ENCODE measurements at places on chromosomes 3 and 15.

GRCh38 chr3:71584394-71585011 is 975 bp upstream of the FOXP1 start:
- DNase-seq: peak; percentile 78

- no peak for DNase-seq
Observed at GRCh38 chr3:59249698-59250361, 200.0 kb upstream of the CFAP20DC start.

GRCh38 chr3:34239287-34239686 is 440.9 kb downstream of the PDCD6IP start:
- no peak for DNase-seq

- DNase-seq: no peak
Observed at GRCh38 chr3:42886294-42886822, 10.7 kb upstream of the CYP8B1 start.

GRCh38 chr15:66294157-66294931 is 976 bp downstream of the DIS3L start:
- peak; percentile 60 for DNase-seq

DNA sequence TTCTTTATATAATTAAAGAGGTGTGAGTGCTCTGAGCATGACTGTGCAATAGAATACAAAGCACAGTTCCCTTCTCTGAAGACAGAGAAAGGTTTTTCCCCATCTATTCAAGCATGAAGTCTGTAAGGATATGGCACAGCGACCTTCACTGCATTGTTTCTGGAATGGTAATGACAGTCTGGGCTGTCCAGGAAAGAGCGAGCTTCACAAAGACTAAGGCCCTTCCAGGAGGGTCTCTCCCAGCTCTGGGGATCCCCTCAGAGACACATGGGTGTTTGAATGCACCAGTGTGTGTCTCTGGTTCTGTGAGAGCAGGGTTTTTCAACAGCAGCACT is 179.9 kb upstream of the NR2E3 start:
- DNase-seq: no peak

DNA sequence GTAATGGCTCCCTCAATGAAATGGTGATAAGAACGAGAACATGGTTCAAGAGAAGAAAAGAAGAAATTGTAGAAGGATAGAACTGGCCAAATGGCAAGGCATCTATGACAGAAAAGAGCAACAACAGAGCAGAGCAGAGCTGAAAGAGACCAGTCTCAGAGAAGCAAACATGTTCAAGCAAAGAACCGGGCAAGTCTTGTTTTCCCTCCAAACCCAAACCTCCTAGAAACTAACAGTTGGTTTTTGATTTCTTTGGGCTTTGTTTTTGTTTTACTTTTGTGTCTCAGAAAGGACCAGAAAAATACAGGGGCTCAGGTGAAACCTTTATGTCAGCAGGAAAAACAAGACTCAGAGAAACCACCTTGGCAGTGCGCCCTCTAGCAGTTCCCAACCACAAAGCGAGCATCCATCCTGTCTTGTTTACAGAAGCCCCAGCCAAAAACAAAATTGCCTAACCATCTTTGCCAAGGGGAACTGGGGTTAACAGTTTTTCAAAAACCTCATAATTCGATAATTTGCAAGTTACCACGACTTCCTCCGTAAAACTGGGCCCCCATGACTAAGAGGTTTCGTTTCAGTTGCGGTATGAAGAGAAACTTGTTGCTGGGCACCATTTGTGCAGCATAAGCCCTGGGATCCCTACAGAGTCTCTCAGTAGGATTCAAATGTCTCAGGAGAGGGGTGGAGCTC is 159.2 kb upstream of the SLC24A5 start:
- DNase-seq: no peak

DNA sequence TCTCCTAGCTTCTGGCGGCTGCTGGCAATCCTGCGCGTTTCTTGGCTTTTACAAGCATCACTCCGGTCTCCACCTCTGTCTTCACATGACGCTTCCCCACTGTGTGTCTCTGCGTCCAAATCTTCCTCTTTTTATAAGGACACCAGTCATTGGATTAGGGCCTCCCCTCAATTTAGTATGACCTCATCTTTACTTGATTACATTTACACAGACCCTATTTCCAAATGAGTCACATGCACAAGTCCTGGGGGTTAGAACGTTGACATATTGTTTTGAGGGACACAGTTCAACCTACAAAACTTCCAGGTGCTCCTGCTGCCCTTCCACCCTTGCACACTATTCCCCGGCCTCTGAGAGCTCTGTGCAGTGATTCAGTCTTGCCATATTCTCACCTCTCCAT is 215.3 kb downstream of the OPA1 start:
- no peak for DNase-seq

- no peak for DNase-seq
Observed at GRCh38 chr3:136804813-136805212, 14.1 kb upstream of the SLC35G2 start.

- no peak for DNase-seq
Observed at GRCh38 chr3:46266598-46266997, 24.3 kb downstream of the CCR3 start.

DNA sequence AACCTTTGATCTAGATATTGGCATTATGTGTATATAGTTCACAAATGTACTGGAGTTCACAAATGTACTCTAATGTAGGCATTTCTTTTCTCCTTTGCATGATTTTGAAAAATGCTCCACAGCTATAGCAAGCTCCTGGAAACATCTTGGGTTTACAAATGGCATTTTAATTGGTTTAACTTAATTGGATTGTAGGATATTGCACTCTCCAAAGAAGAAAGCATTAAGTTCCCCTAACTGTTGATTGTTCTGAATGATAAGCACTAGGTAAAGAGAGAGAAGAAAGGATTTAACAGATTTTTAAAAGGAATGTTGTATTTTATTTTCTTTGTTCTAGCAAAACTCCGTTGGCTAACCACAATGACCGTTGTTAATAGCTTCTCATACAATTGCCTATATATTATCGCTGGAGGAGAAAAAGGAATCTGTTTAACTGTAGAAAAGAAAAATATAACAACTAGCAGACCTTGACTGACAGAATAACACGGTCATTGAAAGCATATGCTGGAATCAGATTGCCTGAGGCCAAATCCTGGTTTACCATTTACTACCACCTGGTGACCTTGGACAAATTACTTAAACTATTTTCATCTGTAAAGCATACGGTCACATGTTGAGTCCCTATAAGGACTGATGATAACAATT is 170.8 kb downstream of the PEX5L start:
- no peak for DNase-seq

DNA sequence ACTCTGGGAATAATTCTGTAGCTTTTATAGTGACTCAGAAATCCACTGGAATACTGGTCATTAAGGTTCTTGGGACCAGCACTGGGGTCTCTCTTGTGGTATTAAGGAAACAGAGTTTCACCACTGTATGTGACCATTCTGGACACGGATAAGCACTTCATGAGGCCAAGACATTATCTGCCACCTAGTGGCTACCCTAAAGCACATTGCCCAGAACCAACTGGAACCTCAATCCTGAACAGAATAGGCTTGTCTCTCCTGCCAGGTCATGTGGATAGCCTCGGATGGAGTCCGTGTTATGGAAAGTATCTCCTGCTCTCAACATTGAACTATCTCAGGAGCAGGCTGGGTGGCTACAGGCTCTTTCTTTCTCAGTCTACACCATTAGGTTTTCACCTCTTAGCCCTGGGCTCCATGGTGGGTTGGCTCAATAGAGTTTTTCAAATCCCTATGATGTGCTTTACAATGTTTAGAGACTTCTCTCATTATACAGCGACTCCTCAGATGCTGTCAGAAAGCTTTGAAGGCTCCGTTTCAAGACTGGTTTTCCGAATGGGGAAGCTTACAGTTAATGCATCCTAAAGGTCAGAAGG is 167.6 kb upstream of the ST8SIA2 start:
- DNase-seq: peak; percentile 2

- no peak for DNase-seq
Observed at GRCh38 chr15:77582763-77583162, 49.9 kb downstream of the LINGO1 start.

DNA sequence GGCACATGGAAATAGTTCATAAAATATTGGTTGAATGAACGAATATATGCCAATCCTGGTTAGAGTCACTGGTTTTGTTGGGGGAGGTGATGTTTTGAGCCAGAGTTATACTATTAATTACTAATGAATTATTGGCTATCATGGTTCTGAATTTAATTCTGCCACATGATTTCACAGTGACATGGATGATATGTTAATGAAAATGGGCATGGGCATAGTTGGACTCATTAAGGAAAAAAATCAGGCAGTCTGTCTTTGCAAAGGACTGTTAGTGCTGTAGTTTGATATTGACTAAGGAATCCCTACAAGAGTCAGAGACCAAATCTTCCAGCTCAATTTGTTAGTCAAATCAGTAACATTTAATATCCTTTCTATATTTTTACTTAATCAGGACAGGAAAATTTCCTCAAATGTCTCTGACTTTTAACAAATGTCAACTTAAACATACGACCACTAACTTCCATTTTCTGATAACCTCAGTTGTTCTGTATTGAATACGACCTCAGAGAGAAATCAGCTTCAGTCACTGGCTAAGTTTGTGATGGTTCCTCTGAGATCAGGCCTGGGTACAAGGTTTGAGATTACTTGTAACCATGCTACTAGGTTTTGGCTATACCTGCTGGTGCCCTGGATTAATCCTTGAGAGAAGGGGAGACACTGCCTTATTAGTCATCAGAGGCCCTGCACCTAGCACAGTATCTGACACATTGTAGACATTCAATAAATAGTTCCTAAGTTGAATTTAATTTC is 13.3 kb downstream of the NFKBIZ start:
- no peak for DNase-seq

- no peak for DNase-seq
Observed at GRCh38 chr3:45773072-45773471, 23.3 kb downstream of the SLC6A20 start.

DNA sequence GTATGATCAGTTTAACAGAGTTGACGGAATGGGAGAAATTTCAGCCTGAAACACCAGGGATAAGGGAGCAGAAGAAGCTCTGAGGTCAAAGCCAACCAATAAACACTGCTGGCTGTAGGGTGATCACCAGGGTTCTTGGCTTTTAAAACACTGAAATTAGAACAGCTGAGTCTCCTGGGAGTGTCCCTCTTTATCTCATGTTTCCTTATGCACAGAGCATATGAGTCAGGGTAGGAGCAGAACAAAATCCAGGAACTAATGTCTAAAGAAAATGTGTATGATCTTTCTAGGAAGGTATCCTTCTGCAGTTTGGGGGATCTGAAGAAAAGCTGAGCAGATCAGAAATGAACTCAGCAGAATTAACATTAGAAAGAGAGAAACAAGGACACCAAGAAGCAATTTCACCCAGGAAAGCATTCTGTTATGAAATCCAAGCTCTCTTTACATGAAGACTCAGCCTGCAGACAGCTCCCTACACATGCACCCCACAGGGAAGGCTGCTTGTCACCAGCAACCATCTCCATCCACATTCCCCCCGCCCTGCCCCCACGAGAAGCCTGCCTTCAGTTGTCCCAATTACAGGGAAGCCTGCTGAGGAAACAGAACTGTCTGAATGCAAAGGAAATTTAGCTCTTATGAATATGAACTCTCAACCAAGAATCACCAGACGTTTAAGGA is 469.7 kb downstream of the PDCD6IP start:
- no peak for DNase-seq

Data from erythroblast (primary cell).